ENCODE measurements at places on chromosomes 6 and 20.

DNA sequence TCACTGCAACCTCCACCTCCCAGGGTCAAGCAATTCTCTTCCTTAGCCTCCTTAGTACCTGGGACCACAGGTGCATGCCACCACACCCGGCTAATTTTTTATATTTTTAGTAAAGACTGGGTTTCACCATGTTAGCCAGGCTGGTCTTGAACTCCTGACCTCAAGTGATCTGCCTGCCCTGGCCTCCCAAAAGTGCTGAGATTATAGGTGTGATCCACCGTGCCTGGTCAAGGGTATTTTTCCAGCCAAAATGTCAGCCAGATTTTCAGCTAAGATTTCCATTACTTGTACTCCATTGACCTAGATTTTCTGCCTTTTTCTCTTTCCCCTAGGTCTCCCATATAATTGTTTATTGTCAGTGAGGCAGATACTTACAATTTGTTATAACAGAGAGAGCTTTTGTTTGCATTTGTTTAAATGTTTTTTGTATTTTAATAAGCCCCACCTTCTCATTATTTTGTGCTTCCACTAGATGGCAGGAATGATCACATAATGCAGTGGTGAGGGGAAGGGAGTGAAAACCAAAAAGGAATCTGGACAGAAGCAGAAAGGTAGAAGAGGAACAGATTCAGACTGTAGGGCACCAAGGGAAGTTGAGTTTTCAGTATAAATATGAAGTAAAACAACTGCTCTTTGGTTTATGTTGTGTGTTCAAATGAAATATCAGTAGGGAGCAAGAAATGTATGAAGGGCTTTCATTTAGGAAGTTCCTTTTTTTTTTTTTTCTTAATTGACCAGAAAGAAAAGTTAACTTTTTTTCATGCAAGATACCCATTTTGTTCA lies 29.7 kb downstream of the RPF2 start:
- DNase-seq, result peak; percentile 5

DNA sequence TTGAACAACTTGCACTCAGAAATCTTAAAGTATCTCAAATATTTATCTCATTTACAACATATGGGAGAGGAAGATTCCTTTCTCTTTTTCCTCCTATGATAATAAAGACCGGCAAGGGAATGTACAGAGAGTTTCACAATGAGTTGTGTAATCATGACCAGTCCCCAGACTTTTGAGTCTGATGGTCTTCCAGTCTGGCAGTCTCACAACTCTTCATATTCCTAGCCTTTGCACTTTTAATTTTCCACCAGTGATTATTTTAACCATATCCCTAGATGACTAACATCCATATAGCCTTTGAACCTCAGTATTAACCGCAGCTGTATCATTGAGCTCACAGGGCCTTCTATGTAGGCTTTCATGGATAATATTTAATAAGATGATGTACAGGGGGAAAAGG lies 278.5 kb downstream of the KHDC1L start:
- DNase-seq, result no peak

GRCh38 chr20:40547483-40548091 lies 141.4 kb downstream of the MAFB start:
- peak; percentile 11 for DNase-seq

- DNase-seq, result no peak
Observed at GRCh38 chr6:148223424-148223842, 119.2 kb upstream of the SASH1 start.

DNA sequence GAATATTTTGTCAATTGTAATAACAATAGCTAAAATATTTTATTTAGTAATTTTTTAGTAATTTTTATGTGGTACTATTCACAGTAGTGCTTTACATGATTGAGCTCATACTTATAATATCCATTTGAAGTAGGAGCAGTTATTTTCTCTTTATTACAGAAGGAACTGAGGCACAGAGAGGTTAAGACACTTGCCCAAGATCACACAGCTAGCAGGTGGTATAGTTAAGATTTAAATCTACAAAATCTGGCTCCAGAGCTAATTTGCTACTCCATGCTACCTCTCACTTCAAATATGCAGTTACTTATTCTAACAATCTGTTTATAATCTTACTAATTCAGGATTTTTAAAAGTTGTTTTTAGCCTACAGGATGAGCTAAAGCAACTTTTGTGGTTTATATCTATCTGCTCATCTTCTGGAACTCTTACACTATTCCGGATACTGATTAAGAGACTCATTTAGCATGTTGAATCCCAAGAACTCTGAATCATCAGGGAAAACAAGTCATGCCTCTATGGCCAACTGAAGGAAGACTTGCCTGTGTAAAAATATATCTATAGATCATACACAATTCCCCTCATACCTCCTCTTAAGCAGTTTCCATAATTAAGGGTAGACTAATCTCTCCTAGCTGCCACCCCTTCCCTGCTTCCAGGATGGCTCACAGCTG lies 324.2 kb downstream of the UBE3D start:
- DNase-seq, result no peak

DNA sequence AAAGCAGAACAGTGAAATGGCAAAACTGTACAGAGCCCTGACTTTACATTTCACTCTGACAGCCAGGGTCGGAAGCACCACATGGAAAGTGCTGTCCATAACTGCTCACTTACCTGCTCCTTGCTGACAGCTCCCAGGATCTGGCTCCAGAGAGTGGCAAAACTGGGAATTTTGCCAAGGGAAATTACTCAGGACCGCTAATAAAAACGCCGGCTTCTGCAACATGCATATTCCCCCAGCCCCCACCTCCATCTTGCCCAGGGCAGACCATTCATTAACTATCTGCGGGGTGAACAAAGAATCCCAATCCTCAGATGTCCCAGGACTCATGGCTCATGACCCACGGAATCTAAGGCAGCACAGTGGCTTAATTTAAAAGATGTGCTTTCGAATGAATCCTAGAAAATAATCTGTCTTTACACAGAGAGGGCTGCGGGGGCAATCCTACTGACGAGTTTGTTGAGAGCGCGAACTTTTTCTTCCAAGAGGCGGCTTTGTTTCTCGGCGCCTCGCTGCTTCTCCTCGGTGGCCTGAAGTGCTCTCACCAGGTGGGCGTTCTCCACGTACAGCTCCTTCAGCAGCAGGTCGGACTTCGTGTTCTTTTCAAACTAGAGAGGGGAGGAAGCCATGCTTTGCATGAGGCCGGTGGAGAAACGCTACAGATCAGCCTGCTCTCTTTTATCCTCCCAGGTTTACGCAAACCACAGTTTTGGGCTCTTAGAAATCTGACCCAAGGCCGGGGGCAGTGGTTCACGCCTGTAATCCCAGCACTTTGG lies 45.8 kb downstream of the GINS1 start:
- DNase-seq, result peak; percentile 8

- DNase-seq, result no peak
Observed at GRCh38 chr6:76866091-76866915, 597.0 kb downstream of the HTR1B start.

DNA sequence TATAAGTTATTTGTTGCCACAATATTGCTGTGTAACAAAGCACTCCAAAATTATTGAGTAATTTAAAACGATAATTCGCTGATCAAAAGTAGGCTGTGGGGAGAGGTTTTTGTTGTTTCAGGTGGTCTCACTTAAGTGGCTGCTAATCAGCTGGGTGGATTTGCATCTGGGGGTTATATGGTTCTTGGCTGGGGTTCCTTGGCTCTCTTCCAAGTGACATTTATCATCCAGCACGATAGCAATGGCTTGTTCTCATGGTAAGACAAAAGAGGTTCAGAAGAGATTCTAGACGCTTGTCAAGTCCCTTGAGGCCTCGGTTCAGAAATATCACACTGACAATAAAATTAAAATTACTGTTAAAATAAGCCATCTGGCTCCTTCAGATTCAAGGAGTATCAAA lies 1648.8 kb downstream of the GRIK2 start:
- no peak for DNase-seq

DNA sequence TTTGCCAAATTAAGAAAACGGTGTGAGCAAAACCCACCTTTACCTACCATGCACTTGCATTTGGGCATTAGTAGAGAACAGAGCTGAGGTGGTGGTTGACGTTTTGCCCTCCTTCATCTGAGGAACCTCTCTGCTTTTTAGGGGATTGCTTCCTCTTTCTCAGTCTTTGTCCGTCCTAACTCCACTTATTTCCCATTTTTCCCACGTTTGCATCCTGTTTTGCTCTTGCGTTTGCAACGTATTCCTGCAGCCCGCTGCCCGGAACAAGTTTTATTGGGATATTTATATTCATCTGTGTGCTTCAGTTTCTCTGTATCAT lies 374 bp upstream of the SERINC1 start:
- no peak for DNase-seq

DNA sequence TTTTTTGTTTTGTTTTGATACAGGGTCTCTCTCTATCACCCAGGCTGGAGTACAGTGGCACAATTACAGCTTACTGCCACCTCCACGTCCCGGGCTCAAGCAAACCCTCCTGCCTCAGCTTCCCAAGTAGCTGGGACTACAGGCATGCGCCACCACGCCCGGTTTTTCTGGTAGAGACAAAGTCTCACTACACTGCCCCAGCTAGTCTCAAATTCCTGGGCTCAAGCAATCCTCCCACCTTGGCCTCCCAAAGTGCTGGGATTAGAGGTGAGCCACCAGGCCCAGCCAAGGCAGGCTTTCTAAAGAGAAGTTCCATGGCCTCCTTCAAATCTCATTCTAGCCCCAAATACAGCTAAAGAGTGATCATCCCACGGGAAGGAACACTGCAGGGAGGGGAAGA lies 5.2 kb downstream of the MCCD1 start:
- DNase-seq, result no peak

- DNase-seq, result no peak
Observed at GRCh38 chr20:36104856-36105255, 49.7 kb upstream of the EPB41L1 start.

DNA sequence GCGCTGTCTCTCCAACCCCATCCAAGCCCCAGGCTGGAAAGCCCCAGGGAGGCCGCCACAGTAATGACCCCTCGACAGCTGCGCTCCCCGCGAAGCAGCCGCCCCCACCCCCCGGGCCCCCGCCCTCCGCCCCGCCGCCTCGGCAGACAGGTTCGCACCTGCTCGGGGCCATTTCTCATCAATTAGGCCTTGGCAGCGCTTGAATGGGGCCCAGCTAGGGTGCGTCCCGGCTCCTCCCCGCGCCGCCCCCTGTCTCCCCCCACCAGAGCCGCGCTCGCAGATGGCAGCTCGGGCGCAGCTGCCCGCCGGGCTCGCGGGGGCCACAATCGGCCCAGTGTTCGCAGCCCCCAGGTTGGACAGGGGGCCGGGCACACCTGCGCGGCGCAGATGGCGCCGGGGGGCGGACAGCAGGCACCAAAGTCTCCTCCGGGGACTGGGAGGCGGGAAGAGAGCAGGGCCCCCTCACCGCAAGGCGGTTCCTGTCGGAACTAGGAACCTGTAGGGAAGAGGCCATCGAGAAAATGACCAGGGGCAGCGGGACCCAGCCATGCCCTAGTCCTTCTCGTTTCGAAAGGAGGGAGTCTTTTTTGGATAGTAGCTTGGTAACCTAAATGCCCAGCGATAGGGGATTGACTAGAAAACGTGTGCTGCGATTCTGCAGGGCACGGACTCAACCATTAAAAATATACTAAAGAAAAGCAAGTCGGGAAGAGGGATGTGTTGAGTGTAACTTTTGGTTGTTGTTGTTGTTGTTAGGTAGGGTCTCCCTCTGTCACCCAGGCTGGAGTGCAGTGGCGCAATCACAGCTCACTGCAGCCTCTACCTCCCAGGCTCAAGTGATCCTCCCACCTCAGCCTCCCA lies 83.2 kb upstream of the EYA2 start:
- no peak for DNase-seq

DNA sequence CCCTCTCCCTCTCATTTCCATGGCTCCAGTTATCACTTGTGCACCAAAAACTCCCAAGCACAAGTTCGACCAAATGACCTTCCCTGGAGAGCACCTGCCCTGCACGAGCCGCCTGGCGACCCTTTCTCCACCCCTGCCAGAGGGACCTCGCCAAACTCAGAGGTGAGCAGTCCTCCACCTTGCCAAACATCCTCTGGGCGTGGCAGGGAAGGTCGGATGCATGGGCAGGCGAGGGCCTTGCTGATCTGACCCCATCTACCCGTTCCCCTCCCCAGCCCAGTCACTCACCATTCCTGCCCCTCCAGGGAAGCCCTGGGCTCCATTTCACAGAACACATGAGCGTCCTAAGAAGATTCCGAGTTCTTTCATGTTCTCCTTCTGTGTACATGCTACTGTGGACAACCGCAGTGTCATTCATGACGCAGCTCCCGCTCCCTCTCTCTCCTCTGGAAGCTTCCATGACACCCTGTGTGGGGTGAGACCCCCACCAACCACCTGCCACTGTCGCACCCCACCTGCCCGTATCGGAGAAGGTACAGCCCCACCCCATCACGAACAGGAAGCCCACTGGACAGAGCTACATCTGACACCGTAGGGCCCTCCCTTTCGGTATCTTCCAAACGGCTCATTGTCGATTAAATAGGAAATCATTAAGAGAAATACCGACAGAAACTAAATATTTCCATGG lies 104.3 kb downstream of the DACT2 start:
- no peak for DNase-seq

DNA sequence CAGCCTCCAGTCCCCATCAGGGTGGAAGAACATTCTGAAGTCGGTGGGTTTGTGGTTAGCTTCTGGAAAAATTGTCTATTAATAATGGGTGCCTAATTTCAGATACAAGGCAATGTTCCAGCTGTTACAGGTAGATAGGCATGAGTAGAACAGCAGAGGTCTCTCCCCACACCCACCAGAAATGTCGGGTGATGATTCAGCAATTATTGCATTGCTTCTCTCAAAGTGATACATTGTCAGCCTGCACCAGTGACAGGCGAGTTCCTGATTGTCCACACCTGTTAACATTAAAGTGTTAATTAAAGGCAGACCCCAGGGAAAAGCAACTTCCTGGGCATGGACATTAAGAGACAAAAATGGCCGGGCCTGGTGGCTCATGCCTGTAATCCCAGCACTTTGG lies 18.9 kb upstream of the CLVS2 start:
- DNase-seq, result no peak

DNA sequence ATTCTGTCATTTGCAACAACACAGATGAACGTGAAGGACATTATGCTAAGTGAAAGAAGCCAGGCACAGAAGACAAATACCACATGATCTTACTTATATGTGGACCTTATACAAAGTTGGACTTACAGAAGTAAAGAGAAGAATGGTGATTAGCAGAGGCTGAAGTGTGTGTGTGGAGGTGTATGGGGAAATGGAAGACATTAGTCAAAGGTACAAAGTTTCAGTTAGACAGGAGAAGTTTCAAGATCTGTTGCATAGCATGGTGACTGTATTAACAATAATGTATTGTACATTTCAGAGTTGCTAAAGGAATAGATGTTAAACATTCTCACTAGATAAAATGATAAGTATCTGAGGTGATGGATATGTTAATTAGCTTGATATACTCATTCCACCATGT lies 348.3 kb upstream of the PRND start:
- DNase-seq, result no peak

- DNase-seq, result no peak
Observed at GRCh38 chr20:49896204-49896603, 19.1 kb downstream of the SPATA2 start.

DNA sequence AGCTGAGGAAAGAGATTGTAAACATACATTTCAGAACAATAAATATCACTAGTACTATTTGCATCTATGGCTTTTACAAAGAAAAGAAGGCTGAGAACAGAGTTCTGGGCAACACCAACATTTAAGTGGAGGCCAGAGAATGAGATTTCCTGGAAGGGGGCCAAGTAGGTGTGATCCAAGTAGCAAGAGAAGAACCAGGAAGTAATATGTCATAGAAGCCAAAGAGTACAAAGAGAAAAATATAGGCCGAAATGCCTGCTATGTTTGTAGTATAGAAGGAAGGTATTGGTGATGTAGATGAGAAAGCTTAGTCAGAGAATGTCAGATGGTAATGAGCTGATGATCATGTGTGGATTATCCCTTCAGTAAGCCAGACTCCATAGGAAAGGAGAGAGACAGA lies 94.5 kb downstream of the PERP start:
- DNase-seq, result no peak

- no peak for DNase-seq
Observed at GRCh38 chr6:45002390-45003105, 325.6 kb upstream of the RUNX2 start.

Data from retinal pigment epithelial cell (primary cell).